Stimulated activated CD4-positive, alpha-beta T cell treated with anti-CD3 and anti-CD28 coated beads, Interleukin-1b, Interleukin-23, amount 100 ng/mL, for 1 hour (primary cell): ENCODE measurements at places on chromosomes 7 and 10.

- DNase-seq, result no peak
Measured at GRCh38 chr7:27553273-27553672, 109.4 kb downstream of the HIBADH start.

DNA sequence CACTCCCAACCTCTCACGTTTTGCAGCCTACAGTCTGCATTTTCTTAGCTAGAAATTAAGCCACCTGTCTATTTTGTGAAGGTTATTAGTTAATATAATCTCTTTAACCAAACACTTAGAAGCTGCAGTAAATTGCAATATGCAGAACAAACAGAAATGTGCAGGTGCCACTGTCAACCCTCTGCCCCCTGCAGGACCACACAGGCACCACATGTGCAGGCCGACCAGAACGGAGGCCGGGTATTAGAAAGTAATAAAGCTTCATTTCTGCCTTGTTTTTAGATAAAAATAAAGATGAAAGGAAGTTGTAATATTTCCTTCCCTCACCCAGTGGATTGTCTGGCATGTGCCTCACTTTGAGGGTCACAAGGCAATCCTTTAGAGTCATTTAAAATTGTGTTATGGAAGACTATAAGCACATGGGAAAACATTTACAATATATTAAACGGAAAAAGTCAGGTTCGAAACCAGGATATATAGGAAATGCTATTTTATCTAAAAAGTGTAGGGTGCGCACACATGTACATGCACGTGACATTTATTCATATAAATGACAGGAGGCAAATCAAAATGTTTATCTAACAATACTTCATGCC is 158.2 kb downstream of the ARHGAP12 start:
- DNase-seq, result no peak

DNA sequence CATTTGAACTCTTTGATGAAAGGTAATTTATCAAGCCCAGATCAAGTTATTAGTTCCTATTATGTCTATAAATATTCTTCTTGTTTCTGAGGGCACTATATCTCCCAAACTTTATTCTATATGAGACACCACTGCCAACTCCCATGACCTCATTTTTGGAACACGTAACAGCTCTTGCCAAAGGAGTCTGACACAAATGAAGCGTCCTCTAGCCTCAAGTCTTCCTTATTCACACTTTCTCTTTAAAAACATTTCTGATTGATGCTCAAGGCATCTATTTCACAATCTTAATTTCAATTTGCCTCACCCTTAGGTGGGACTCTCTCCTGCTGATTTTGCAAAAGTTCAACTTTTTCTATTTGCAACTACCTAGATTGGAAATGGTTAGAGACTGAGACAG is 848.4 kb downstream of the GATA3 start:
- no peak for DNase-seq

DNA sequence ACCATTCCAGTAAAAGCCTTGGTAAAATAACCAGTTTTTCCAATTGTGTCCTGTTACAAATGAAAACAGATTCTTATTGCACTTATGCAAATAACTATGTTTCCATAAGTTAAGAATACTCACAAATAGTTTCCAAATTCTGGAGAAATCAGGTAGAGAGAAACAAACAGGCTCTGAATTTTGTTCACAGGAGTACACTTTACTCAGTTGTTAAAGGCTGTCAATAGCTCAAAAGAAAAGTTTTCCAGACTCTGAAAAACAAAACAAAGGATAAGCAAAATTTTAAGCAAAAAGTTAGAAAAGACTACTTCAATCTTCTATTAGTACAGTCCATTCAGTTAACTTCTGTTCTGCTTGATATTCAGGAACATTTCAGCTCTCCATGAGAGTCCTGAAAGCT is 32.8 kb upstream of the ZNF365 start:
- DNase-seq, result no peak

DNA sequence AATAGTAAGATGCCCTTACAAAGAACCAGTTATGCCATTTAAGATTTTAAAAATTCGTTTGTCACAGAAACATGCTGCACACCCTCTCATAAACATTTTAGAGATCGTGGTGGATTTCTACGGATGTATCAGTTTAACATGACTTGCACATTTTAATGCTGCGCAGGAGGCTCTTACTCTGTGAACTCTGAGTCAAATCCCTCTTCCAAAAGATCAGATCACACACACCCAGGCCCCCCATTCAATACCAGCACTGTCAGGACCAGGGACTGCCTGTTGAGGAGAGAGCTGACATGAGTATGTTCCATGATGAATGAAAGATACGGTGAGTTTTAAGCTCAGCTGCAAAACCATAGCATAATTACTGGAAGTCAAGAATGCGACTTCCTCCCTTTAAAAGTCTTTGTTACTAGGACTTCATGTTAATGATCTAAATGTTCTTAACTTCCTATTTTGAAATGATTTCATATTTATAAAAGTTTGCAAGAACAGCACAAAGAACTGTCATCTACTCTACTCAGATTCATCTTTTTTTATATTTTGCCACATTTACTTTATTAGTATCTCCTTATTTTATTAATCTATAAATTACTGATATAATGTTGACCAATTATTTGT is 500.2 kb downstream of the GLRX3 start:
- no peak for DNase-seq

GRCh38 chr10:35433851-35434426 is 97.6 kb downstream of the CCNY start:
- DNase-seq, result no peak

DNA sequence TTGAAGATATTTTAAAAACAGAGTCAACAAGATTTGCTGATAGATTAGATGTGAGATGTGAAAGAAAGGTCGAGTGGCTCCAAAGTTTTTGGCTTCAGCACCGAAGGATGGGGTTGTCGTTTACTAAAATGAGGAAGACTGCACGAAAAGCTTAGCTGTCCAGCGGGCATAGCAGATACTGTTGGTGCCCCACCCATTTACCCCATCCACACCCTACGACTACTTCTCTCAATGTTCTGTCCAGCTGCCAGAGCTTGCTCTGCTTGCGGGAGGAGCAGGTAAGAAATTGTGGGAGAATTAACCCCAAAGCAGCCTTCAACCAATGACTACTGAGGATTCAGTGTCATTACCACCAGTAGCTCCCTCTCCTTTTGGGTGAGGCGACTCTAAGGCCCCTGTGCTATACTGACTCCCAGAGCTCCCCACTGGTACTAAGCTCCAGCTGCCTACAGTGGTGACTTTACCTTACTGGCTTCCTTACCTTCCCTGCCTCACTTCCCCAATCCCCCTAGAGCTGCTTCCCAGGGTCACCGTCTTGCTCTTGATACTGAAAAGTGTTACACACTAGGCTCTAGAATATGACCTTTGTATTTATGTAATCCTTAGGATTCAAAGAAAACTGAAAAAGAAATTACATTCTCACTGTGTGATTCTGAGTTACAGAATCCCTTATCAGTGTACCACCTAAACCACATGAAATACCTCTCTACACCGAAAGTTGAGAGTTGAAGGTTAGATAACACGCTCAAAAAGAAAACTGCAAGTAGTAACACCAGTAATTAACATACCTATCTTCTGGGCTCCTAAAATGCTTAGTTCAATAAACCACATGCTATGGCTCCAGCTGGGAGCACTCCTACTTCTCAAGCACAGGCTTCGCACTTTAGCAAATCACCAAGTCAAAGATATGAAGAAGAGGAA is 22.3 kb downstream of the CACUL1 start:
- no peak for DNase-seq

GRCh38 chr10:121509112-121509511 is 89.1 kb downstream of the FGFR2 start:
- DNase-seq, result no peak
